ENCODE measurements at places on chromosomes 11 and 22.

DNA sequence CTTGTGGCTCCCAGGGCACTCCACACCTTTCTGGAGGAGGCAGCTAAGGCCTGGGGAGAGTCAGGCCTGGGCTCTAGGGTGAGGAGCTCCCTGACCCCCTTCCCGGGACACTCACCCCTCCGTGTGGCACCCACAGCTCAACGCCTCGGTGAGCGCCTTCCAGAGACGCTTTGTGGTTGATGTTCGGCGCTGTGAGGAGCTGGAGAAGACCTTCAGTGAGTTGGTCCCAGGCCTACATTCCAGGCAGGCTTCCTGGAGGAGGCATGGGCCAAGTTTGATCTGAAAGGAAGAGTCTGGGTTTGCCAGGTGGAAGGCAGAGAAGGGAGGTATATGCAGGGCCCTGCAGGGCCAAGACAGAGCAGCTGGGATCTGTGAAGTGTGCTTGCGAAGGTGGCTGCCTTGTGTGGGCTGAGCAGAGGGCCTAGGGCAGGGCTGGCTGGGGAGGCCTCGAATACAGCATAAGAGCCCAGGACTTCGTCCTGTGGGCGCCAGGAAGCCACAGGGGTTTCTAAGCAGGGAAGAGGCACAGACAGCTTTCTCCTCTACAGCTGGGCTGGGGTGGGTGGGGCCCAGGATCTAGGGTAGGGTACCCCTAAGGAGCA, 2.9 kb downstream of the TCIRG1 start:
- DNase-seq = no peak

DNA sequence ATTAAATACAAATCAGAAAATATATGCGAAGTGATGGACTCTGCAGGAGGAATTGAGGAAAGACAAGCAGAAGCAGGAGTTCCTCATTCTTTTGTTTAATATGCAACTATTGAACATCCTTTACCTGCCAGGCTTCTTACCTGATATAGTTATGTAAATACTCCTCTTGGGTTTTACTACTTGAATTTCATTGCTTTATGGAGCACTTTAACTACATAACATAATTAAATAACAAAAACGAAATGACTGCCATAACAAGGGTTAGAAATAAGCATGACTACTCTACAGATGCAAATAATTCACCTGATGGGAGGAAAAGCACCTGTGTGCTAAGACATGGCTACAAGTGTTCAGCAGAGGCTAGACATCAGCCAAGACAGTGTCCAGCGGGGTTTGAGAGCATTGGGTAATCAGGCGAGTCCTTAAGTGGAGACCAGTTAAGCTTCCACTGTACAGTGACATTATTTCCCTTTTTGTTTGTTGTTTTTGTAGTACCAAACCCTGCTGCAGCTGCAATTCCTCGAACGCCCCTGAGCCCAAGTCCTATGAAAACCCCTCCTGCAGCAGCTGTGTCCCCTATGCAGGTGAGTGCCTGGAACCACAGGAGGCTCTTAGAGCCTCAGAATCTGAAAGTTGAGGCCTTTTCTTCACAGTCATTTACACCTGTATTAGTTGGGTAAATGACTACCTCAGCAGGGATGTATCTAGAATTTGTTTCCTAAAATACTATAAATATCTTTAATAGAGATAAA, 67.4 kb downstream of the SPECC1L start:
- no peak for DNase-seq

GRCh38 chr11:46047520-46047919, 73.7 kb downstream of the PHF21A start:
- DNase-seq = no peak

DNA sequence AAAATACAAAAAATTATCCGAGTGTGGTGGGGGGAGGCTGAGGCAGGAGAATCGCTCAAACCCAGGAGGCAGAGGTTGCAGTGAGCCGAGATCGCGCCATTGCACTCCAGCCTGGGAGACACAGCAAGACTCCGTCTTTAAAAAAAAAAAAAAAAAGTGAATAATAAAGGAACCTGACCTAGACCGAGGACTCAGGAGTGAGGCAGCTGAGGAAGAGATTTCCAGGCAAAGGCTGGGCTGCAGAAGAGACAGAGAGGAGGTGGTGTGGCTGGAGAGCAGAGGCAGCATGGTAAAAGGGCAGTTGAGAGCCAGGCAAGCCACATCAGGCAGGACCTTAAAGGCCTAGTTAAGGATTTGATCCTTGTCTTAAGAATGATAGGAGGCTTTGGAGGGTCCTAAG, 28.4 kb upstream of the SMCO4 start:
- no peak for DNase-seq

DNA sequence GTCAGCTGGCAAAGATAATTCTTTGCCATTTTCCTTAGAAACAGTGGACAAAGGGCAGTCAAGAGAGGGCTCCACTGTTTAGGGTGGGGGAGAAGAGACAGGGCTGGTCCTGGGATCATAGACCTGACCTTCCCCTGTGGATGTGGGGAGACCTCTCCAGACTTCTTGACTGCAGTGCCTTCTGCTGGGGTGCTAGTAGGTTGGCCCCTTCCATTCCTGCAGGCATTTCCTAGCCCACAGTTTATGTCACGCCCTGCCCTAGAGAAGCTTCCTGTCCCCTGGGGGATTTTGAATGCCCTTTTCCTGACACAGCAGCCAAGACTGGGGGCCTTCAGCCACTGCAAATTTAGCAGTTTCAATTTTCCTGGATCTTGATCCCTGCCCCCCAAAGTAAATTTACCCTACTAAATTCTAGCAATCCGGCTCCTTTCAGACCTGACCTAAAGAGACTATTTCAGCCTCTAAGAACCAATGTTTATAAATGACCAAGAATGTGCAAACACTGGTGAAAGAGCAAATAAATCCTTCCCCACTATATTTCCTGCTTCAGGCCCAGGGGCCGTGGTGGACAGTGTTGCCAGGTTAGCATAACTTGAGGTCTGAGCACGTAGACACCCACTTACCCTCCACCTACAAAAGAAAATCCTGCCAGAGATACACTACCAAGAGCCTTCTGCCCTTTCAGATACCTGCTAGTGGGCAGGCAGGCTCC, 58.4 kb downstream of the PPFIBP2 start:
- DNase-seq = no peak

GRCh38 chr22:32618441-32619140, 144.0 kb downstream of the FBXO7 start:
- DNase-seq = no peak

DNA sequence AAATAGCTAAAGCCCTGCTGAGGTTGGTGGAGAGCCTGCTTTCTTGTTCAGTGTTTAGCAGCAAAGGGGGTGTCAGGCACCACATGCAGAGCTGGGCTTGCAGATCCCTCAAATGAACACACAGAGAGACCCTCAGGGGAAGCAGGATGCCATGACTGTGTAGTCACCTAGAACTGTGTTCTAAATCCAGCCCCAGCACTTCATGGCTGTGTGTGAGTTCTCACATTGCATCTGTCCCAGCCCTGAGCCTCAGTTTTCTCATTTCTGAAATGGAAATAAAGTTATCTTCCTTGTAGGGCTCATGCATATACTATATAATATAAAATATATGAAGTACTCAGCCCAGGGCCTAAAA, 47.1 kb downstream of the CWC15 start:
- no peak for DNase-seq

GRCh38 chr11:64597671-64598101, 6.7 kb downstream of the SLC22A12 start:
- DNase-seq = no peak

- no peak for DNase-seq
Observed at GRCh38 chr11:102482433-102482832, 29.9 kb upstream of the TMEM123 start.

- no peak for DNase-seq
Observed at GRCh38 chr11:9053316-9054035, 37.9 kb downstream of the SCUBE2 start.

GRCh38 chr11:128905345-128906184, 14.4 kb downstream of the KCNJ5 start:
- no peak for DNase-seq

- DNase-seq = no peak
Observed at GRCh38 chr11:44915621-44916020, 35.1 kb downstream of the TP53I11 start.

DNA sequence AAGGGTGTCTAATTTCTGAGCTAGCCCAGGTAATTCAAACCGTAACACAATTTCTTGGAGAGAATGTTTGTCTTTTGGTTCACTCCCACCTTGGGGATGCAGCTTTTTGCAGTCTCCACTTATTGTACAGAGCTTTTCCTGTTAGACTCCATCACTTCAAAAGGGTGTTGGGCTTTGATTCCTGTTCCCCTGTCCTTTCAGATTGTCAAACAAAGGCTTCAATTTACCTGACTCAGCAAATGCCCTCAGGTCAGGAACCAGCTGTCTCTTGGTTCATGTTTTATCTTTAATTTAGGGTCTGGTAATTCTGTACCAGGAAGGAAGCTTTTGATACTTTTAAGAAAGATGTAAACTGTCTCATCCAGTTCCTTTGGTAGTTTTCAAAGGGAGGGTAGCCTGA, 880.6 kb downstream of the NTM start:
- no peak for DNase-seq

- DNase-seq = no peak
Observed at GRCh38 chr22:24685531-24686190, 82.7 kb downstream of the GGT1 start.

DNA sequence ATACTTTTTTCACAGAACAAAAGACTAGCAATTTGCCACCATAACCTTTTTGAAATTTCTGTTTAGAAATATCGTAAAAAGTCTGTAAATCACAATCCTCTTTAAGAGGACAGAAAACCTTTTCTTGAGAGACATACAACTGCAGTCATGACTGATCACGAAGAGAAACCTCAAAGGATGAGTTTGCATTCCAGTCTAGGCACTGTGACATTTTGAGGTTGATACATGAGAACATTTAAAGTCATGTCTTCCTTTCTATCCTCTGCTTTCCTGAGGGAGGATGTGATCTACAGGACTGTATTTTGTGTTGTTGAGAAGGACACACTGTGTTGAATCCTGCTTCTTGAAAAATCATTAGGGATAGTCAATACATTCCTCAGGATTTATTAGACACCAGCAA, 476.7 kb upstream of the CCDC179 start:
- no peak for DNase-seq

GRCh38 chr22:29138556-29139305, 65.9 kb downstream of the KREMEN1 start:
- no peak for DNase-seq

GRCh38 chr11:126607776-126608541, 252.5 kb downstream of the ST3GAL4 start:
- no peak for DNase-seq

DNA sequence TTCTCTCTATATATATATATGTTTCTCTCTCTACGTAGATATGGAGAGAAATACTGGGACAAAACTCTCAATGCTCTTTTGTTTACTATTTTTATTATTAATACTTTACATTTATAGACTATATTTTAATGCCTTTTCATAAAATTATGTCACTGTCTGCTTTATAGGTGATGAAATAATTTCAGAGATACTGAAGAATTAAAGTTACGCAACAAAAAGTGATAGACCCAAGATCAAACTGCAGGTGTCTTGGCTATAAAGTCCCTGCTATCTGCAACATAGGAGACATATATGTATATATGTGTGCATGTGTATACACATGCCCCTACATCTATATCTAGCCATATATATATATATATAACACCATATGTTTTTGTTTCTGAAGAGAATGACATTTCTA, 60.8 kb downstream of the FAM76B start:
- DNase-seq = no peak

DNA sequence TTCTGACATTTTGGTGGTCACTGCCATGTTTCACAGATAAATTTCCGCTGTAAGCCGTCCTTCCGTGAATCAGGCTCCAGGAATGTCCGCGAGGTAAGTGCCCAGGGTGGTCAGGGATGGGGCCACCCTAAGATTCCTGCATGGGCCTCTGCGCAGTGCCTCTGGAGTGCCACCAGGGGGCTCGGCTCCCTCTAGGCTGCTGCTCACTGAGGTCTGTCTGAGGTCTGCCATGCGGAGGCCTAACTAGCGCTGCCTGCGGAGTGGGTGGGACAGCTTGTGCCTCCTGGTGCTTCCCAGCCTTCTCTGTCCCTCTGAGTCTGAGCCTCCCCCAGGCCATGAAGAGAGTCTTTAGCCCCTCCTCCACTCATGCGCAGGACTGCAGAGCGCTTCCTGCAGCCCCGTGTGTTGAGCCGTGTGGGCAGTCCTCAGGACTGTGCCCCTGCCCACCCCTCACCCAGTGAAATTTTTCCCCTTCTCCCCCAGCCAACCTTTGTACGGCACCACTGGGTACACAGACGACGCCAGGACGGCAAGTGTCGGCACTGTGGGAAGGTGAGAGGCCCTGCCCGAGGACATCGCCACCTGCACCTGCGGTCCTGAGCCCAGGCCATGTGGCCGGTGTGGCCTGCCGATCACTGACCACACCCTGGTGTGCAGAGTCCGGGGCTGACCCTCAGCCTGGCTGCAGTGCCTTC, 11.9 kb upstream of the MDK start:
- no peak for DNase-seq

- no peak for DNase-seq
Observed at GRCh38 chr11:75839851-75840250, 24.8 kb downstream of the UVRAG start.

DNA sequence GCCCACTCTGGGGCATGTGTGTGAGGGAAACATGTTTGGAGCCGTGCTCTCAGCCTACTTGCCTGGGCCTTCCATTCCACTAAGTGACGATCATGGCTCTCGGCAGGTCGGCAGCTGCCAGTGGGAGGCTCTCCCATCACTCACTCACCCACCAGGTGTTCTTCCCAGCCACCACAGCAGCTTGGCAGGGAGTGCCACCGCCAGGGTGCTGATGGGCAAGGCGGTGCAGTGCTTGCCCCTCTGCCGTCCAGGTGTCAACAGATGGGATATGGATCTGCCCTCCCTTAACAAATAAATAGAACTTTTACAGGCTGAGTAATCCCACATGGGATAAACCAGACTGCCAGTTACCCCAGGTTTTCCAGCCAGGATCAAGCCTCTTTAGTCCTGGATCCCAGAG, 205.5 kb upstream of the TMEM45B start:
- DNase-seq = no peak

DNA sequence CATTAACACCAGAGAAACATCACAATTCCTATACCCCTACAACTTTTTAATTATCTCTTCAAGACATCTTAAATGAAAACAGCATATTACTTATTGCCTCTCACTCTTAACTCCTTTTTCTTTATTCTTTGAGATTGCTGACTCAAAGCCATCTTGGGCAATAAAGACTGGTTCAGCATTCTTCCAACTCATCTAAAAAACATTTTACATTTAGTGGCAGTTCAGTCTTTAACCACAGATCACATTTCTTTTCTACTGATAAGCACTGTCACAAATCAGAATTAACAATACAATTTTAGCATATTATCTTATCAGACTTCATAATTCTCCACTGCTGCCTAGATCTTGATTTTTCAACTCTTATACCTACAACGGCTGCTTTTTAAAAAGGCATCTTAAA, 34.0 kb downstream of the SIK3 start:
- no peak for DNase-seq

- DNase-seq = no peak
Observed at GRCh38 chr22:43276321-43276720, 66.9 kb downstream of the SCUBE1 start.

- DNase-seq = no peak
Observed at GRCh38 chr22:50621356-50621880, 6.5 kb downstream of the ARSA start.

GRCh38 chr22:33542153-33542552, 378.1 kb downstream of the LARGE1 start:
- DNase-seq = no peak

GRCh38 chr22:38564669-38565068, 5.3 kb downstream of the DMC1 start:
- DNase-seq = no peak
